A549 (cell line): ENCODE measurements at places on chromosomes 3 and 15.

DNA sequence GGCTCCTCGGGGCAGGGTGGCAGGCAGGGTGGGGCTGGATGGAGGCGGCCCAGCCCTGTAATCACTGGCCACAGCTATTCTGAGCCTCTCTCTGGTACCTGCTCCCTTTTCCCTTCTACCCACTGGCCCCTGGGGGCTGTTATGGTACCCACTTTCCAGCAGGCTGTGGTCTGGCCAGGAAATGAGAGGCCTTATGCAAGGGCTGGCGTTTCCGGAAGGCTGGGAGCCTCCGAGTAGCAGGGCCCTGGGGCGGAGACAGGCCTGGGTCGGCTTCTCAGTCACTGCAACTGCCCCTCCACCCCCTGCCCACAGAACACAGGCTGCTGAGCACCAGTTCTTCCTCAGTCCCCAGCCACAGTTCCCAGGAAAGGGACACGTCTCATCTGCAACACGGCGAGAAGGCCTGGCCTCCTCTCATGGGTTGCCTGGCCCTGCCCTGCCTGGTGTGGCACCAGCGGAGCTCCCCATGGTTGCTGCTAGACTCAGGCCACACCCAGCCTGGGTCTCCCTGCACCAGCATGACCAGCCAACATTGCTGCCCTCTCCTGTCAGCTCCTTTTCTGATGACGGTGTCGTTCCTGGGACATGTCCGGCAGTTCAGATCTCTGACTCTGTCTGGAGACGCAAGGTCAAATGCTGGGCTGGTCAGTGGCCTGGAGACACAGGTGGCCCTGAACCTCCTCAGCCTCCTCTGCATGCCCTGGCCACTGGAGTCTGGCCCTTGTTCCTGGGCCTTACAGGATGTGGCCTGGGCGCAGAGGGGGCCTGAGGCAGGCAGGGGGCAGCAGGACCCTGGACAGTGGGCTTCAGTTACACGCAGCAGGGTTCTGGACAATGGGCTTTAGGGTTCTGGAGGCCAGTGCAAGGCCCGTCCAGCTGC lies 6.5 kb downstream of the CHST13 start:
- DNase-seq: no peak

- peak; percentile 73 for DNase-seq
These were observed 2.1 kb upstream of the GNAT1 start for GRCh38 chr3:50189274-50189673.

- DNase-seq: no peak
These were observed 815.9 kb downstream of the VGLL3 start for GRCh38 chr3:86175051-86175536.

DNA sequence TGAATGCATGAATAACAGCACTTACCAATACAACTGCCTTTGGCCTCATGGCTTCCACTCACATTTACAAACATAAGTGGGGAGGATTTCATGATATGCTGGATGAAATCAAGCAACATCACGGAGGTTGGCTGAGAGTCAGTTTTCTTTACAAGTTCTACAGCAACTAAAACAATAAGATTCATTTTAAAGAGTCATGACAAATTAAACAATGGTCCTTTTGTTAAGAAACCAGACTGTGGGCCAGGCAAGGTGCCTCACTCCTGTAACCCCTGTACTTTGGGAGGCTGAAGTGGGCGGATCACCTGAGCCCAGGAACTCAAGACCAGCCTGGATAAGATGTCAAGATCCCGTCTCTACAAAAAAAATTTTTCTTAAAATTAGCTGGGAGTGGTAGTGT lies 12.4 kb downstream of the ATR start:
- DNase-seq: no peak

- DNase-seq: no peak
These were observed 407.9 kb upstream of the ATP11B start for GRCh38 chr3:182385356-182385755.

GRCh38 chr15:99141943-99142342 lies 37.1 kb downstream of the SYNM start:
- no peak for DNase-seq
